Astrocyte (in vitro differentiated cells and primary cell): ENCODE measurements at places on chromosomes 3 and 15.

- no peak for DNase-seq
Observed at GRCh38 chr3:65855370-65856100, 183.2 kb downstream of the MAGI1 start.

DNA sequence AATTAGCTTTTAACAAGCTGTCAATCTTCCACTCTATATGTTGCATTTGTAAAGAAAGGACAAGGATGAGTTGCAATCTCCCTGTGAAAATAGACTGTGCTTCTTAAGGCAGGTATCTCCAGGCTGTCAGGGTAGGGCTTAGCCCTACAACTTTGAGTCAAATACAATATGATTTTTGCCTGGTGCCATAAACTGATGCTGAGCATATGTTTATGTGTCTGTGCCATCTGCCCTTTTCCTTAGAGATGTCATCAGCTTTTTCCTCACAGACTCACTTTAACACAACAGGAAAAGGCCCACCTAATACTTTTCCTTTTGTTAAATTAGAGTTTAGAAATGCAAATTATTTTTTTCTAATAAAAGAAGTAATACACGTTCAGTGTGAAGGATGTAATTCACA, 548.3 kb downstream of the NLGN1 start:
- no peak for DNase-seq

- no peak for DNase-seq
Observed at GRCh38 chr3:79473993-79474392, 293.8 kb downstream of the ROBO1 start.

GRCh38 chr15:49196856-49197255, 26.8 kb downstream of the GALK2 start:
- no peak for DNase-seq

DNA sequence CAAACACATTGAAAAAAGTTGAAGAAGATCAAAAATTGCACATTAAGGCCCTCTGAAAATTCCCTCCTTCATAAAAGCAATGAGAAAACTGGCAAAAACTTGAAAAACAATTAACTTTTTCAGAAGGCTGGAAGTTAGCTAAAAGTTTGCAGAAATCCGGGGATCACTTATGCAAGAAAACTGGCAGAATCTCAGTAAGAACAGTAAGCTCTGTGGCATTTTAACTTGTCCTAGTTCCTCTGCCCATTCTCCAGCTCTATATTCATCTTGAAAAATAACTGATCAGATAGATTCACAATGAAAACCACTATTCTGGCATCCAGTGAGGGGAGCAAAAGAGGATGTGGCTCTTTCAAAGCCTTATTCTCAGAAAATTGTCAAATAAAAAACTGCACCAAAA, 566.8 kb downstream of the NTRK3 start:
- DNase-seq = no peak

DNA sequence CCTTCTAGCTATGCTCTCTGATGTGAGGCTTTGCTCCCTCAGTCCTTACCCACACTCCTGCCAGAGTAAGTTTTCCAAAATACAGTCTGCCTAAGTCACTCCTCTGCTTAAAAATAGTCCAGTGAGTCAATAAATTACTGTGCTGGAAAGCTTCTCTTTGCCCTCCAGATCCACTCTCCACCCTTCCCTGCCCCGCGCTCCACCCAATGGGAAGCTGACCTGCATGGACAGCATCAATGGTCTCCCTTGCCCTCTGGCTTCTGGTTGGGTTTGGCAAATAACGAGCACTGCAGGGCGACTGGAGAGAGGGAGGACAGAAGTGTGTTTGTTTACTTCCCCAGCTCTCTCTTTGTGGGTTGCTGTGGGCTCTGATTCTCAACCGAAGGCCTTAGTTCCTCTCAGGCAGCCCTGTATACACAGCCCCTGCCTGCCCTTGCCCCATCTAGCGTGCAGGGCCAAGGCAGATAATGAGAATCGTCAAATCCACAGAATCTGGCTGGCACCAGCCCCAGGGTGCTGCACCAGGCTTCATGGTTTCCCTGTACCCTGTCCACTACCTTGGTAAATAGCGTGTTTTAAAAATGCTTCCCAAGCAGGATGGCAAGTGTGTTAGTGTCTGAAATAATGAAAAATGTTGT, 110.4 kb downstream of the ADAMTSL3 start:
- DNase-seq = peak; percentile 1

DNA sequence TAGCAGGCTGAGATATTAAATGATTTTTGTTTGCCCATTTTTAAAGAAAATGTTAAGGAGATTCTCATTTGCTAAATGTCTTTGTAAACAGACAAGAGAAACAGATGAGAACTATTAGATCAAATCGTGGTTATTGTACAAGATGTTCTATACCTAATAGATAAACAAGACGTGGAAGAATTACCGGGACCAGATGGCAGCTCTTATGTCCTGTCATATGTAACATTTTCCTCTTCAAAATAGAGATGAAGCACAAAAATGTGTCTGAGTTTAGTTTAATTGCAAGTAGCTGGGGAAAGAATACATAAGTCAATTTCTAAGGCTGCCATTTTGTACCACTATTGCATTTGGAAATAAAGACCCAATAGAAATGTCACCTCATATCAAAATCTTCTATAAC, 553.7 kb downstream of the TUSC7 start:
- DNase-seq = no peak

GRCh38 chr15:77738441-77739302, 106.0 kb upstream of the LINGO1 start:
- DNase-seq = no peak

DNA sequence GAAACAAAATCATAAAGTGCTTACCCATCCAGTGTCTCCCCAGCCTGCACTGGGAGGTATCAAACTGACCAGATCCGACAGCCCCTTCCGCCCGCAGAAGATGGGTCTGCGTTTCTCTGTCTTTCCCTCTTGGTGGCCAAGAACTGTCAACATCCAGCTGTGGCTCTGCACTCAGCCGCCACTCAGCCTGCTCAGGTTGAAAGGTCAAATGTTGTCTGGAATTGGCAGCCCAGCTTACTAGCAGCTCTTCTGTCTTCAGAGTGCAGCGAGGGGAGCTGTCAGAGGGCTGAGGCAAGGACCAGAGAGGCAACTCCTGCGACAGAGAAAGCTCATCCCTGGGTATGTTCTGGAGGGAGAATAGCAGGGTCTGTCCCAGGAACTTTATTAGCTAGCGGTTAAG, 45.4 kb downstream of the GOLGA6L2 start:
- no peak for DNase-seq

DNA sequence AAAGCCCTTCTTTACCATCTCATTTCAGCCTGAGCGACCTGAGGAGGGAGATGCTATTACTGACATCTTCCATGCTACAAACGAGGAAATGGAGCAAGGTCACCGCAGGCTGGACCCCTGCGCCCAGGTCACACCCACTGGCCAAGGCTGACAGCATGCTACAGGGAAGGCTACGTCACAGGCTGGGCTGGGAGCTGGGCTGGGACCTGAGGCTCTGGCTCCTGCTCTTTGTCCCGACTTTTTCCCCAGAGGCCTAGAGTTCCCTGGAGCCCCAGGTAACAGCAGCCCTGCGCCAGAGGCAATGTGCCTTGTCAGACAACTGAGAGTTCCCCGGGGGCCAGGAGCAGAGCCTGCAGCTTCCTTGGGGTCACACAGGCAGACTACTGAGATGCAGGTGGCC, 87.2 kb downstream of the IQSEC1 start:
- no peak for DNase-seq

GRCh38 chr3:197847866-197848401, 56.9 kb downstream of the LRCH3 start:
- no peak for DNase-seq

- DNase-seq = no peak
Observed at GRCh38 chr15:68712886-68713285, 107.8 kb downstream of the ANP32A start.

GRCh38 chr15:69665641-69666111, 213.1 kb downstream of the RPLP1 start:
- DNase-seq = no peak

GRCh38 chr3:46935168-46935858, 41.2 kb downstream of the CCDC12 start:
- peak; percentile 95 for DNase-seq

- DNase-seq = no peak
Observed at GRCh38 chr3:143165211-143165610, 45.6 kb downstream of the CHST2 start.

GRCh38 chr3:118511402-118511801, 523.2 kb downstream of the IGSF11 start:
- no peak for DNase-seq

- peak; percentile 23 for DNase-seq
Observed at GRCh38 chr15:69885173-69885955, 212.4 kb downstream of the TLE3 start.

DNA sequence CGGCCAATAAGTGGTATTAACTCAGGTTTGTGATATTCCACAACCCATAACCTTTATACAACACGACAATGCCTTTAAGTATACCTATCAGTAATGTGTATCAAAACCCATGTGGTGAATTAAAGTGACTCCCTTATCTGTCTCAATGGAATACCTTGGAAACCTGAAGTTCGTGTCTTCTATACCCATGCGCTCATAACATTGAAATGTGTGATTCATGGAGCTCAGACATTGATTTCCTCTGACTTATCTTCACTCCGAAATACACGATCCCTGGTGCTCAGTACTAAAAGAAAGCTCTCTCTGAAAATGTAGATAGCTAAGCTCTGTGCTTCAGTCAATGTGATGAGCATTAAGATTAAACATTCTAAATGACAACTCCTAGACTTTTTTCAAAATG, 140.3 kb downstream of the TBC1D5 start:
- DNase-seq = peak; percentile 57

DNA sequence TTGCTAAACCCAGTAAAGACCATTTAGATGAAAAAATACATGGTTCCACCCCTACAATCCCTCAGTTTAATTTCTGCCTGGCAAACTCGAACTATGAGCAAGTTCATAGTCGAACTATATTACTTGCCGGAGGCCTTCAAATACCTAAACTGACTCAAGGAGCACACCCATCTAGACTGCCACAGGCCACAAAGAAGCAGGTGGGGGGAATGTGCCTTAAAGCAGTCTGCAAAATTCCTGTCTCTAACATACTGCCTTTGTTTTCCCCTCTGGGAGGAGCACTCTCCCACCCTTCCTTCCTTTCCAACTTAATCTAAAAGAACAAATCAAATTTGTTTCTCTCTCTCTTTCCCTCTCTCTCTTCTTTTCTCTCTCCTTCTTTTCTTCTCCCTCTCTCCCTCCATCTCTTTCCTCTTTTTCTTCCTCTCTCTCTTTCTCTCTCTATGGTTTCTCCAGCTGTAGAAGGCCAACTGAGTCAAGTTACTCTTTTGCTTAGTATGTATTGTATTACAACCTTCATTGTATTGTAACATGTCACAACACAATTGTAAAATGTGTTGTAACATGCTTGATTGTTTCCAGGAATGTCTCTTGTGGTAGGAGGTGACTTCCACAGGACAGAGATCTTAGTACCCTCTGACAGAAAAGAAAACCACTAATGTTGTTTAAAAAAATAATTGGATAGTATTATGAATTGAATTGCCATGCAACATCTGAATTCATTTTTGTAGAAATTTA, 496.3 kb downstream of the ROBO2 start:
- DNase-seq = no peak

DNA sequence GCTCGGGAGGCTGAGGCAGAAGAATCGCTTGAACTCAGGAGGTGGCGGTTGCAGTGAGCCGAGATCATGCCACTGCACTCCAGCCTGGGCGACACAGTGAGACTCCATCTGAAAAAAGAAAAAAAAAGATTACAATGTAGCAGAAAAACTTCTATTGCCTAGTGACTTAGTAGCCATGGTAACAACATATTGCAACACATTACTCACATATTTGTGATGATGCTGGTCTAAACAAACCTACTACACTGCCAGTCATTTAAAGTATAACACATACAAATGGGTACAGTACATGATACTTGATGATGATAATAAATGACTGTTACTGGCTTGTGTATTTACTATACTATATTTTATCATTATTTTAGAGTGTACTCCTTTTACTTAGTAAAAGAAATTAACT, 125.6 kb downstream of the PLOD2 start:
- no peak for DNase-seq

GRCh38 chr15:45187894-45188830, at the start of gene SHF:
TSS of gene SHF (minus strand) at chr15:45187966. CDS start at chr15:45187951, 15 bp downstream.
- DNase-seq = peak; percentile 18

DNA sequence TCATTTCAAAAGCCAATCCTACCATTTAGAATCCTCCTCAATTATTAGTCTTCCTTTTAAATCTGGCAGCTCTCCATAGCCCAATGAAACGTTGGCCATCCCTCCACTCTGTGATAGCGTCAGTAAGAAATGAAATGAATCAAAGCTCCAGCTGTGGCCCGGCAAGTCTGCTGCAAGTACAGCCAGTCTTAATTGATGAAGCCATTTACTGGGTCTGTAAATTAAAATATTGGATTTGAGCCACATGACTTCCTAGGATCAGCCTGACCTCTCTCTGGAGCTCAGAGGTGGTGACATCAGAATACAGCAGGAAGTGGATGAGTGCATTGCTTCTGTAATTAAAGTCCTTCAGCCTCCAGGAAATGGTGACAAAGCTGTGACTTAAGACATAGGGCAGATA, 347.0 kb upstream of the LMCD1 start:
- DNase-seq = no peak

DNA sequence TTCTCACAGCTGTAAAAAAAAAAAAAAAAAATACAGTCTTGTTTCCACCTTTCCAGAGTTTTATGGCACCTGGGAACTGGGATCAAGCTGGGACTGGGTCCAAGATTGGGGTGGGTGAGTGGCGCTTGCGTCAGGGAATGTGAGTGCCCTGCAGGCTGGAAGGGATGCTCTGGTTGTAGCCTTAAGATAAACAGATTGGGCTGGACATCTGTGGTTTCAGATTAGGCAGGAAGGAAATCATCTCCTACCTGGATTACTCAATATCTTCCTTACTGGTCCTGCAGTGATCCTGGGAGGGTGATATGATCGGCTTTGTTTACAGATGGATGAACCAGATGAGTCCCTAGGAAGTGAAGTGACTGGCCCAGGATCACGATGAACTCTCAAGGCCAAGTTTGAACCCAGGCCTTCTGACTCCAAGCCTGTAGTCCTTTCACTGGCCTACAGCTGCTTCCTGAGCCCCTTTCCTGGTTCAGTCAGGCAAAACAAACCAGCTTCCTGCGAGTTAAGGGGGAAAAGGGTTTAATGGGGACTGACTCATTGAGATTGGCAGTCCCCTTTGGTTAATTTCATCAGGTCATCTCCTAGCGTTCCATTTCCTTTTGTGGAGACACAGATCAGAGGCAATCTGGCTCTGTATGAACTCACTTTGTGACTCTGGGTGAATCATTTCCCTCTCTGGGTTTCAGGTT, 179.8 kb downstream of the THSD4 start:
- DNase-seq = peak; percentile 100

DNA sequence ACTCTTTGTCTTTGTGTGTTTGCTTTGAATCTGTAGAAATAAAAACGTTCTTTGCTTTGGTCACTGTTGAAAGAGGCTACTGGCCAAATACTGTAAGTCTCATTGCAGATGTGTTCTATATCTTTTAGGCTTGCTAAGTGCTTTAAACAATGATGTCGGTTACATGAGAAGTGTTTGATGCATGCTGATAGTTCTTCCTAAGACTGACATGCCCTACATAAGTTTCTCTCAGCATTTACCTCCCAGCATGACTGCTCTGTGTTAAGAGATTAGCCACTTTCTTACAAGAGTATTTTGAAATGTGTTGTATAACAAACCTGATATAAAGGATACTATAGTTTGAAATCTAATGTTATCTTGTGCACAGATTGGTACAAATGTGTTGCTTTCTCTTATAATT, 1088.7 kb downstream of the NSUN3 start:
- no peak for DNase-seq
